ENCODE measurements at places on chromosomes 1 and 21.

GRCh38 chr21:25636727-25637126 is 2.3 kb upstream of the JAM2 start:
- DNase-seq: no peak

DNA sequence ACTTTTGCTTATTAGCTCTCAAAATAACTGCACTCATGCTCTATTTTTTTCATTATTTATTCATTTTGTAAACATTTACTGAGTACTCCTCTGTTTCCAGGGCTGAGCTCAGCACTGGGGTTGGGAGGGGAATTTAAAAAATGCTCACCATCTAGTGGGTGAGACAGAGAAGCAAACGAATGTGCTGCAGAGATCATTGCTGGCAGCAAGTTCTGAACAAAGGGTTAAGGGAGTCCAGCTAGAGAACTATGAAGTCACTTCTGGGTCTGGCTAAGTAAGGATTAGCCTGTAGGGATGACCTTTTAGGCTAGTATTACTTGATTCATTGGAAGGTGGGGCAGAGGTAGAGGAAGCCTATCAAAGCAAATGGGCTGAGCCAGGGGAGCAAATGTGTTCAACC is 99.1 kb upstream of the ZNF644 start:
- DNase-seq: no peak

- no peak for DNase-seq
Measured at GRCh38 chr1:90262791-90263190, 267.9 kb downstream of the ZNF326 start.

DNA sequence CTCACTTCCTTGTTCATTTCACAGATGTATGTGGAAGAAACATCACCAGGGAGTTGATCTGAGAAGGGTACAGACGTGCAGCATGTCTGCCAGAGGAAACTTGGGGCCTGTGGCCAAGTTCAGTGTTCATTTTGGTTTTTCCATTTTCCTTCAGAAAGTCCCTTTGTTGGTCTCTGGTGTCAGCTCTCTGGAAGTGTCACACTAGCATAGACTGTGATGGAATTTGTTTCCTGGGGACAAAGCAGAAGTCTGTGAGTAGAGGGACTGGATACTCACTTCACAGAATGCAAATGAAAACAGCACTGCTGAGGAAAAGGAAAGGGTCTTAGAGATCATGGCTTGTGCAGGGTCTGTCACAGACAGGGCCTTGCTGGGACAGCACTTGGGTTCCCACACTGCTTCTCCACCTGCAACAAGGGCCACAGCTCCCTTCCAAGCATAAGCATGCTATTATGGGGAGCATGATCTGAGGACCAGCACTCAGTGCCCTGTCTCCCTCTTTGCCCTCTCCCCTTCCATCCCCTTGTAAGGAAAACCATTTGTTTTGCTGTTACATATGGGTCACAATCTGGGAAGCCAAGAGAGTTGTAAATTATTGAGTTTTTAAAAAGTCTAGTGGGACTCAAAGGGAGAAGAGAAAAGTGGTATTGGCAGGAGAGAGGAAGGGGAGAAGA is 31.4 kb upstream of the CD84 start:
- no peak for DNase-seq

DNA sequence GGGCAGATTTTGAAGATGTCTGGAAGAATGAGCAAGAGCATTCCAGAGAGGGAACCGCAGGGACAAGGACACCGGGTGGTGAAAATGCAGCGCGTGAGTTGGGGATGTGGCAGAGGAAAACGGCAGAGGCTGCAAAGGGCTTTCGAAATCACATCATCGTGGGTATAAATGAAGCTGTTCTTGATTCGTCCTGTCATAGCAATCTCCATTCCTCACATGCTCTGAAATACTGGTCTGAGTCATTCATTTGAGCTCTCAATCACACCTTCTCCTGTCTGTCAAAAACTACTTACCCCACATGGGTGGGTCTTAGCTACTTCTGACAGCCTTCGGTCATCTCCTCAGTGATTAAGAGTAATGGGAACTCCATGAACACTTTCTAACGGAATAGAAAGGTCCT is 81.5 kb downstream of the ERG start:
- DNase-seq: no peak

DNA sequence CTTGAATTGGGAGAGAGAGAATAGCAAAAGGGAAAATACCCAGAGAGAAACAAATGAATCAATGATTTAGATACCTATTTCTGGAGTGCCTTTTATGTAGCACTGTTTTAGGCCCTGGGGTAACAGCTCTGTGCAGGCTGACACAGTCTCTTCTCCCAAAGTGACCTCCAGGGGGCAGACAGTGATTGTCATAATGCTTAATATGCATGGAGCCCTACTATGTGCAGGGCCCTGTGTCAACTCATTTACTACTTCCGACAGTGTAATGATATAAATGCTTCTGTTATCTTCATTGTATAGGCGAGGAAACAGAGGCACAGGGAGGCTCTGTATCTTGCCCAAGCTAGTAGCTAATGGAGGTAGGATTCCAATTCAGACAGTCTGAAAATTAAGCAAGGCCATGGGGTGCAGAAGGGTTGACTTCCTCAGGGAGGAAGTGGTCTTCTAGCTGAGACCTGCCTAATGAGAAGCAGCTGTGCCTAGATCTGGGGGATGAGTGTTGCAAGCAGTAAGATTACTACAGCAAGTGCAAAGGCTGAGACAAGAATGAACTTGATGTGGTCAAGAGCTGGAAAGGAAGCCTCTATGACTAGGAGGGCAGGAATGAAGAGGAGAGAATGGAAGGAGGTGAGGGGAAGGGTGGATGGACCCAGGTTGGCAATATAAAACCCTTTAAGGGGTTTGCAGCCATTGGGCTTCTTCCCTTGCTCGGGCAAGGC is 16.2 kb upstream of the SERINC2 start:
- DNase-seq: no peak

GRCh38 chr1:1385931-1386330 is 10.9 kb upstream of the AURKAIP1 start:
- DNase-seq: no peak

DNA sequence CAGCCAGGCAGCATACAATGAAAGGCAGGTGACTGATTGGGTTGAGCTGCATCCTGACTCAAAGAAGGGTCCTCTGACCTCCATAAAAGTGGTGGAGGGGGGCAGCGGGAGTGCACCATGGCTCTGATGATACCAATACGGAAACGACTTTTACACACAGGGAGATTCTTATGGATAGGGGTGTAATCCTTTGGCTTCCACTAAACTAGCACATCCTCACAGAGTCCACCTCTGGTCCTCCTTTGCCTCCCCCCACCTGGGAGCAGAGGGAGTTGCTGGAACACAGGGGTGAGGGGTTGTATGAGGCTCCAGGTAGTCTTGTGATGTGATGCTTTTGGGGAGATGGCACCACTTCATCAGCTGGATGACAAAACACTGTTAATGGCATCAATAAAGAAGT is 361.0 kb downstream of the BARHL2 start:
- no peak for DNase-seq

GRCh38 chr1:215119719-215120365 is 37.3 kb downstream of the KCNK2 start:
- no peak for DNase-seq

GRCh38 chr1:9397047-9397446 is 104.4 kb downstream of the SPSB1 start:
- no peak for DNase-seq

DNA sequence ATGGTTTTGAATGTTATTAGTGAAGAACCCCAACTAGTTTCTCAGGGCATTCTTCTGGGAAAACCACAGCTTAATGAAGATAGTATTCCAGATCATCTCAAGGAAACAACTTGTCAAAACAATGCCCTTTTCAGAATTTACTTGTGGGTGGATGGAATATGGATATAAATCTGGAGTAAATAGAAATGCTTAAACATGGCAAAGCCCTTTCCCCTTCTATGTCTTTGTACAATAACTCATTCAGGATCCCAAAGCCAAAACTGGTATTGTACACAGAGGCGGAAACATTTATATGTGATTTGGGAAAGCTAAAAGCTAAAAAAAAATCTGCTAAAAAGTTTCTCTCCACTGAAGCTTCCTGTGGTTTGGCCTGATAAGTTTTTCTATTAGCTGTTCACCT is 55.5 kb upstream of the RGS5 start:
- DNase-seq: no peak

- DNase-seq: no peak
Measured at GRCh38 chr21:42189860-42190485, 29.0 kb upstream of the ABCG1 start.

- DNase-seq: no peak
Measured at GRCh38 chr21:35399002-35399530, 350.0 kb upstream of the RUNX1 start.

GRCh38 chr1:206041640-206042039 is 11.3 kb upstream of the RHEX start:
- no peak for DNase-seq

- DNase-seq: no peak
Measured at GRCh38 chr1:157773493-157774350, 3.2 kb downstream of the FCRL2 start.

DNA sequence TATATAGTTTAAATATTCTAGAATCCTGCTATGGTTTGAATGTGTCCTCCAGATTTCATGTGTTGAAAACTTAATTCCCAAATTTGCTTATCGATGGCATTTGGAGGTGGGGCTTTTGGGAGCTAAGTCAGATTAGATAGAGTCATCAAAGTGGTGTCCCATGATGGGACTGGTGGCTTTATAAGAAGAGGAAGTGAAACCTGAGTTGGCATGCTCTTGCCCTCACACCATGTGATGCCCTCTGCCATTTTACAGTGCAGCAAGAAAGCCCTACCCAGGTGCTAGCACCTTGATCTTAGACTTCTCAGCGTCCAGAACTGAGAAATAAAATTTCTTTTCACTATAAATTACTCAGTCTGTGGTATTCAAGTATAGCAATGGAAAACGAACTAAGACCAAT is 111.3 kb downstream of the TGFB2 start:
- no peak for DNase-seq

DNA sequence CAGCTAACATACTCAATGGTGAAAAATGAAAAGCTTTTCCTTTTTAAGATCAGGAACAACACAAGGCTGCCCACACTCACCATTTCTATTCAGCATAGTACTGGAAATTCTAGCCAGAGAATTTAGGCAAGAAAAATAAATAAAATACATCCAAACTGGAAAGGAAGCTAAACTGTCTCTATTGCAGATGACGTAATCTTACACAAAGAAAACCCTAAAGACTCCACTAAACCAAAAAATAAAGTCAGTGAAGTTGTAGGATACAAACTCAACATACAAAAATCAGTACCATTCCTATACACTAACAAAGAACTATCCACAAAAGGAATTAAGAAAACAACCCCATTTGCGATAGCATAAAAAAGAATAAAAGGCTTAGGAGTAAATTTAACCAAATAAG is 181.2 kb downstream of the BRINP3 start:
- no peak for DNase-seq

GRCh38 chr1:214801191-214801590 is 198.2 kb downstream of the CENPF start:
- no peak for DNase-seq

GRCh38 chr21:42507418-42507817 is 6.2 kb upstream of the SLC37A1 start:
- no peak for DNase-seq

- DNase-seq: no peak
Measured at GRCh38 chr1:231420959-231421545, 1.0 kb downstream of the EGLN1 start.

DNA sequence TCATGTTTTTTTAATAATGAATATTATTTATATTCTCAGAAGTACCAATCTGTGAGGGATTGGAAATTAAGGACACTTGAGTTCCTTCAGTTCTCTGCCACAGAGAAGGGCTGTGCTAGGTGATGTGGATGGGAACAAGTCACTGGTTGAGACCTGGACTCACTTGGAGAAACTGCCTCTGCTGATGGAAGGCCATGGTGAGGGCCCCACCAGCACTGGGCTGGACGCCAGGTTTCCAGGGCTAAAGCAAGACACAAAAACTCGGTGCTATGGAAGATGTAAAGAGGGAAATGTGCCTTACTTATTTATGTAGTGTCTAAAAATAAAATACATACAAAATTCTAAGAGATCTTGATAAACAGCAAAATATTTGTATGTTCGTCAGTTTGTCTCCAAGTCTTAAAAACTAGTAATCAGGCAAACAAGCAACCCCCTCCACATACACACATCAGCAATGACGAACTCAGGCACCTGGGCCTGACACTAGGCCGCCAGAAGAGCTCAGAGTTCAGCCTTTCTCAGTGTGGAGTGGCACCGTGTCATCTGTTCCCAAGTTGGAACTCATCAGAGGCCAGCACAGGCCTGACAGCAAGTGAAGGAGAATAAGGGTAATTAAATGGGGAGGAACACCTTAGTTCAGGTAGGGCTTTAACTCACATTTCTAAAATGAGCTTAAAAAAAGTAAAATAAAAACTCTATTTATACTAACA is 19.6 kb downstream of the SIPA1L2 start:
- DNase-seq: no peak

GRCh38 chr1:90899263-90899662 is 122.6 kb downstream of the ZNF644 start:
- DNase-seq: no peak

DNA sequence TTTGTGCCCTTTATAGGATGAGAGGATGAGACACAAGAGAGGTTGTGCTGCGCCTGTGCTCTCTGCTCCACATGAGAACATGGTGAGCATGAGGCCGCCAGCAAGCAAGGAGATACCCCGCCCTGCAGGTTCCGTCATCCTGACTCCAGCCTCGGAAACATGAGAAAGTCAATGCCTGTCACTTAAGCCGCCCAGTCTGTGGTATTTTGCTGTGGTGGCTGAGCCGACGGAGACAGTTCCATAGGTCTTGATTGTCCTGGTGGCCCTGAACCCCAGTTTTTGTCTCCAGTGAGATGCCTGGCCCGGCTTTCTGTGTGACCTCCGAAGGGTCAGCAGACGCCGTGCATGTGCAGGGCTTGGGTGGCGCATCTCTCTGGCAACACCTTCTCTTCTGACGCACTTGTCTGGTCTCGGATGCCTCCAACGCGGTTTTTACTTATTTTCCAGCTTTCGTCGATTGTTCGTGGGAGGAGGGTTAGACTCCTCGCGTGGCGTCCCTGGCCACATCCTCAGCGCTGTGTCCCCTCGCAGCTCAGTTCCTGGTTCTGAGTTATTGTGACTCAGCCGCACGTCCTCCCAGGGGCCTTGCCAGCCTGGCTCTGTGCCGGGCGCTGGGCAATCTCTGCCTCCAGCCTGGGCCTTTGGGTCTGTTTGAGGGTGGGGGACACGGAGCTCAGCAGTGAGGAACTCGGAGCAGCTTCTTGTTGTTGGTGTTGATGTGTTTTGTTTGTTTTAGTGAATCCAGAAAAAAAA is 70.0 kb downstream of the FAAP20 start:
- no peak for DNase-seq

- peak; percentile 10 for DNase-seq
Measured at GRCh38 chr1:206982216-206982615, 12.0 kb upstream of the FCAMR start.
